ENCODE measurements at places on chromosomes 12 and 14.

DNA sequence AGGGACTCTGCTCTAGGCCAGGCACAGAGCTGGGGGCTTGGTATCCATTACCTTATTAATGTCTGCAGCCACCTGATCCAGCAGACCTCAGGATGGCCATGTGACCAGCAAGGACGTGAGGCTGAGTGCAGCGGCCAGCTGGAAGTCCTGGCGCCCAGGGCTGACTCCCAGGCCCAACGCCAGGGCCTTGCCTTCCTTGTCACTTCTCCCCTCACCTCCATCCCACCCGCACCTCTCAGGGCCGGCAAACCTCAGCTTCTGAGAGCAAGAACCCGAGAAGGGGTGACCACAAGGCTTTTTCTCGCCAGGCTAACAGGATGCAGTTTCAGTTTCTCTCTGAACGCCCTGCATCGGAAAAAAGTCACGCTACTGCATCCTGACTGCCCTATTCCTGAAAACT is 15.4 kb downstream of the RAB35 start:
- no peak for DNase-seq

DNA sequence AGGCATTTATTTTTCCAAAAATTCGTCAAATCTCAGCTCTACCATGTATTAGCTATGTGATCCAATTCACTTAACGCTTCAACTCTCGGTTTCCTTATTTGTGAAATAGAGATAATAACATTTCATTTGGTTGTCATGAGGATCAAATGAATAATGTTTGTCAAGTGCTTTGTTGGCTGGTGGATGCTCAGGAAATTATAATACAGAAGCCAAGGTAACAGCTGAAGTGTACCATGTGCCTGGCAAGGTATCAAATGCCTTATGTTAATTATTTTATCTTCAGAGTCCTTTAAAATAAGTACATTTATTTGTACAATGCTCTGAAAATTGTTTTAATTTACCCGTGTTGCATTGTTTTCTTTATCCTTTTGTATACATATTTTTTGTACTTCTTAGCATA is 6.1 kb upstream of the PRKCH start:
- DNase-seq: no peak

DNA sequence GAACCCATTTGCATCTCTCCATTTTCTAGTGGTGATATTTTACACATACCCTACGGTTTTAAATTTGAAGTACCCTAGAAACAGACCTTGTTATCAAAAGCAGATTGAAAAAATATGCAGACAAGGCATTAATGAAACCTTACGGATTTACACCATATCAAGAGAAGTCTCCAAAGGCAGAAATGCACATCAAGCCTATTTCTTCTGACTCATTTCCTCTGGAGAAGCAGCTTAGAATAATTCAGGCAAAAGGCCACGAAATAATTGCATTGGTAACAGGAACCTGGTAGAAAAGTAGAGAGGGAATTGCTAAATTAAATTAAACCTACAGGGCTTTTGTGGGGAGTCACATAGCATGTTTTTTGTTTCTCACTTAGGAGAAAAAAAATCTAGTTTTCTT is 34.7 kb downstream of the KICS2 start:
- DNase-seq: no peak

DNA sequence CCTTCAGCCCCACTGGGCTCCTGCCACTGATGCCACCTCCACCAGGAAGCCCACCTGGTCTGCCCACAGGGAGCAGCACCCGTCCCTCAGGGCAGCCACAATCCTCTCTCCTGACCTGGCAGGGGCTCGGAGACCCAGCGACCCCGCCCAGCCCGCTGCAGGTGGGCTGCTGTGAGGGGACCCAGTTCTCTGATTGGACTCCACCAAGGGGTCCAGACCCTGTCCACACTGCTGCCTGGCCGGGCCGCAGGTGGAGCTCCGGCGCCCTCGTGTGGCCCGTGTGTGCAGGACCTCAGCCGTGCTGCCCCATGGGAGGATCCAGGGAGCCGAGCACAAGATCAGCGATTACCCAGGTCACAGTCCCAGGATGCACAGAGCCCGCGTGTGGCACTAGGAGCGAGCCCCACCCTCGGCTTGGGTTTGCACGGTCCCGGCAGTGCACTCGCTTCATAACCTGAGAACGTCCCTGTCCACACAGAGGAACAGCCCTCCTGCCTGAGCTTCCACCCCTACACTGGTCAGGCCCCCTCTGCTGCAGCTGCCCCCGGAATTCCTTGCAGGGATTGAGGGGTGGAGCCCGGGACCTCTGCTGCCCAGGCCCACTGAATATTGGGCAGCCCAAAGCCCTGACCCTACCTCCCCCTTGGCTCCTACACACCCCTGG is 35.4 kb upstream of the TMEM179 start:
- peak; percentile 68 for DNase-seq

DNA sequence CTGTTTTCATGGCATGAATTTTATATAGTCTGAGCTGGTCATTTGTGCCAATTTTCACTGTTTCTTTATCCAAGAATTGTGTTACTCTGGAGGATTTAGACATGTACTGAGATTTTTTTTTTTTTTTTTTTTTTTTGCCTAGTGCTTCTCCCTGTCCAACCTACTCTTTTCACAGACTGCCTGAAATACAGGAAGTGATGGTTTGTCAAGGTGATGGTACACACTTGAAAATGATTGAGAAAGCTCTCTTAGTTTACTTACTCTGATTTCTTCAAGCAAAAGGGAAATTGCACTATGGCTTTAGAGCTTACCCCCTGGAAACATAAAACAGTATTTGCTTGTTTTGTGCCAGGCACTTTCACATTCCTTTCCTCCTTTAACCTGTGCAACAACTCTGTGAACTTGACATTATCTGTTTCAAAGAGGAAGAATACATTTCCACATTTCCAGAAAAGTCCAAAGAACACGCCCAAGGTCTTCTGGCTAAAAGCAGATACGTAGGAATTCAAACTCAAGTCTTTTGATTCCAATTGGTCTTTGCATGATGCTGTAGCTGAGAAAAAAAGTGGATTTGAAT is 181.1 kb downstream of the SLC15A5 start:
- no peak for DNase-seq

GRCh38 chr12:116482859-116483258 is 76.3 kb upstream of the MAP1LC3B2 start:
- no peak for DNase-seq
